ENCODE measurements at places on chromosomes 4 and X. TPM values are rescaled to one million over a fixed set of nuclear protein-coding genes. Genes with fewer than 3 reads are reported as not detected.

- DNase-seq = no peak
Measured at GRCh38 chr4:98993419-98994071, 2.0 kb upstream of the METAP1 start.

DNA sequence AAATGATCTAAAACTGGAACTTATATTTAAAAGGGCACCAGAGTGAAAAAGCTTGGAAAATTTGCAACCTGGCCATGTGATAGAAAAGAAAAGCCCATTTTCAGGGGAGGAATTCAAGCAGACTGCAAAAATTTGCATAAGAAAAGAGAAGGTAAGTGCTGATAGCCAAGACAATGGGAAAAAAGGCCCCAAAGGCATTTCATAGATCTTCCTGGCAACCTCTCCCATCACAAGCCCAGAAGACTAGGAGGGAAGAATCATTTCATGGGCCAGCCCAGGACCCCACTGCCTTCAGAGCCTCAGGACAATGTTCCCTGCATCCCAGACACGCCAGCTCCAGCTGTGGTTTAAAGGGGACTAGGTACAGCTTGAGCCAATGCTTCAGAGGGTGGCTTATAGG is 887.3 kb upstream of the DIAPH2 start:
- no peak for DNase-seq

- peak; percentile 9 for DNase-seq
Measured at GRCh38 chr4:47784222-47784621, 53.6 kb downstream of the CORIN start.

APOO gene
- 5.9 TPM for total RNA-seq

GRCh38 chr4:60500810-60501209 is 699.3 kb upstream of the ADGRL3 start:
- no peak for DNase-seq

UCP1 gene
- total RNA-seq = not detected

DNA sequence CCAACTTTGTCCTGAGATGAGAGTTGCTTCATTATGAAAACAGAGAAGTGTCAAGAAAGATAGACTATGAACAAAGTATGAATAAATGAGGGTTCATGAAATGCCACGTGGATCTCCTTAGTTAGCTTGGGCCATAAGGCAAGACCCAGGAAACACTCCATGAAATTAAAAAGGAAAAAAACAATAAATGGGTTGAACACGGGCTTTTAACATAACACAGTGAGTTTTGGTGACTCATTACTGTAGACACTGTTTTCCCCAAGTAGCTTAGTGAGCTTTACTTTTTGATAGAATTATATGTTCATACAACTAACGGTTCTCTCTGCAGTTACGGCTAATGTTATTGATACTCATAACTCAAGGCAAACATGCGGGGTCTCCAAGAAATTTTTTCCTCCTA is 265.0 kb downstream of the DHX15 start:
- DNase-seq = no peak

GRCh38 chrX:13043138-13043537 is 1.3 kb downstream of the FAM9C start:
- no peak for DNase-seq

- no peak for DNase-seq
Measured at GRCh38 chr4:48636911-48637310, 143.2 kb downstream of the FRYL start.

DNA sequence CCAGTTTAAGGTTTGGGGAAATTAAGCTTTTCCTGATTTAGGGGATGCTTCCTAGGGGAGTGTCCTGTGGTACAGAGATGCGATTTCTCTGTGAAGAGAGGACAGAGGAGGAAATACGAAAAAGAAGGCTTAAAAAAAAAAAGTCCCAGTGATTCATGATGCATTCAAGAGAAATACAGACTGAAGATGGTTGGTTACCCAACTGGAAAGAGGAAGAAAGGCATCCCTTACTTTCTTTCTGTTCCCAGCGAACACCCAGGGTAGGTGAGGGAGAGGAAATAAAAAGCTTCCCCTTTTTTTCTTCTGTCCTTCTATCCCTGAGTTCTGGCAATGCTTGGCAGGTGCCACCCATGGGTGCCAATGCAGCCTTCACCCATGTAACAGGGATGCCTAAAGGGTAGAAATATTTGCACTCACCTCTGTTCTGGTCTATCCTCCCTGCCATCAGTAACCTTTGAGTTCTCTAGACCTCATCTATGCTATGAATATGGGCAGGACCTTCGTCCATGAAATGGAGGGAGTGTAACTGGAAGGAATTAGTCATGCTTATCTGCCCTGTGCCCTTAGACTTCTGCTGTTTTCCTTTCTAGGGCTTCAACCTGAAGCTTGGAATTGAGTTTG is 230.1 kb upstream of the GALNTL6 start:
- DNase-seq = no peak

FRAS1 gene
- 0.38 TPM for total RNA-seq

DNA sequence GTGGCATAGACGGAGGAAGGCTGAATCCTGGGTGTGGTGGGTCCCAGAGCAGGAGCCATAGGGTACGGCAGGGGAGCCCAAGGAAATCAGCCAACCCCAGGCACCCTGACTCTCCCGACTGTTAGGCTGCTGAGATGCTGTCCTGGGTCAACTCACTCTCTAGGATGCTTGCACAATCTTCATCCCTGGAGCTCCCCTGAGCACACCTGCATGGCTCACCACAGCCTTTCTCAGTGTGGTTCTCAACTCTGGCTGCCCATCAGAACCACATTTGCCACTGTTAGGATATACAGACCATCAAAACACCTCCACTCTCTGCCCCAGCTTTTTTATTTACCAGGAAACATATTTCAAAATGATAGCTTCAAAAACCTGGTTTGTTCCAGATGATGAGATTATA is 236.3 kb downstream of the FBXW7 start:
- no peak for DNase-seq

DNA sequence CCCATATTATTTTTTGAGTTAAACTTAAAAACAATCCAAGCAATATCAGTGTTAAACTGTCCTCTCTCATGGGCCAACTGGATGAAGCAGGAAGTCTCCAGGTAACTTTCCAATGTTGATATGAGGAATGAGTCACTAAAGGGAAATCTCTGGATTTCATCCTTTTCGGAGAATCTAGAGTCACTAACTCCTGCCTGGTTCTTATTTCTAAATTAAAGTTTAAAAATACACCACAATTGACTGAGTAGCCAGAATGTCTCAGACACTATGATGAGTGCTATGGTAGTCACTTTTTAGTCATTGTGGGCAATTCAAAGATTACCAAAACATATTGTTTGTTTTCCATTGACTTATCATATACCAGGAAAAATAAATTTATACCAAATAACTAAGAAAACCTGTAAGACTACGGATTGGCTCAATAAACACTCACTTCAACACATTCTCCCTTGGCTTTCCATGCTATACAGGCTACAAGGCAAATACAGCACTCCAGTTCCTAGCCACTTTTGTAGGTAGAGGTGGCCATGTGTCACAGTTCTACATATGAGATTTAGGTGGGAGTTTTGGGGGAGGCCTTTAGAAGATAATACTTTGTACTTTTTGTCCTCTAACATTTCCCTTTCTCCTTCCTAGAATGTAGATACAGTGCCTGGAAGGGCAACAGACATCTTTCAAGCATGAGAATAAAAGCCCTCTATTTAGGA is 8.6 kb downstream of the SLC9B2 start:
- DNase-seq = peak; percentile 2

DNA sequence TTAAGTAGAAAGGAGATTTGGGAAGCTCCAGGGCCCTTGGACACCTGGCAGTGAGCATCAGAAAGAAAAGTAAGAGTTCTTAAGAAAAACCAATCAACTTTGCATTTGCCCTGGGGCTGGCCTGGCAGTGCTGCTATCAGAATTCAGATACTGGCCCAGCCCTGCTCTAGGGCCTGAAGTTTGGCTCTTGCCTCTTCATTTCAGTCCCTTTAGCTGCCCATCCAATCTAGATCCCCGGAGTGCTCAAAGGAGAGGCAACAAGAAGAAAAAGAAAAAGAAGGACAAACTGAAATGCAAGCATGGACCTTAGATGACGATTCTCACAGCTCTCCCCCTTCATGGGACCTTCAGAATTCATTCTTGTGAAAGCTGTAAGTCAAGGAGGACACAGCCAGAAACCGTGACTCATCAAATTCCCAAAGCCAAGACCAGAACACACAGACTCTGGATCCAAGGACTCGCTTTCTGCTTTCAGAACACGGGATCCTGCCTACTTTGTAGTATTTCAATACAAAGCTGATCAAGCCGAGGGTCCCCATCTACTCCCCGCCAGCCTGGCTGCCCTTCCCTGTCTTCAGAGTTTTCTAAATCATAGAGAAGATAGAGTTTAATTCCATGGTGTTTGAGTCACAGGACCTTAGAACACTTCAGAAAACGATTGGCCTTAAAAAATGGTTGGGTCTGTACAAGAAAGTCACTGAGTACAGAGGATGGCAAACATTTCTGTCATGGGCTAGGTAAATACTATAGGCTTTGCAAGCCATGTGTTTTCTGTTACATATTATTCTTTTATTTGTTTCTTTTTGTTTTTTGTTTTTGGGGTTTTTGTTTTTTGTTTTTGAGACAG is 103.7 kb downstream of the RBM47 start:
- DNase-seq = no peak

GRCh38 chr4:94378047-94378446 is 35.4 kb upstream of the HPGDS start:
- no peak for DNase-seq

DNA sequence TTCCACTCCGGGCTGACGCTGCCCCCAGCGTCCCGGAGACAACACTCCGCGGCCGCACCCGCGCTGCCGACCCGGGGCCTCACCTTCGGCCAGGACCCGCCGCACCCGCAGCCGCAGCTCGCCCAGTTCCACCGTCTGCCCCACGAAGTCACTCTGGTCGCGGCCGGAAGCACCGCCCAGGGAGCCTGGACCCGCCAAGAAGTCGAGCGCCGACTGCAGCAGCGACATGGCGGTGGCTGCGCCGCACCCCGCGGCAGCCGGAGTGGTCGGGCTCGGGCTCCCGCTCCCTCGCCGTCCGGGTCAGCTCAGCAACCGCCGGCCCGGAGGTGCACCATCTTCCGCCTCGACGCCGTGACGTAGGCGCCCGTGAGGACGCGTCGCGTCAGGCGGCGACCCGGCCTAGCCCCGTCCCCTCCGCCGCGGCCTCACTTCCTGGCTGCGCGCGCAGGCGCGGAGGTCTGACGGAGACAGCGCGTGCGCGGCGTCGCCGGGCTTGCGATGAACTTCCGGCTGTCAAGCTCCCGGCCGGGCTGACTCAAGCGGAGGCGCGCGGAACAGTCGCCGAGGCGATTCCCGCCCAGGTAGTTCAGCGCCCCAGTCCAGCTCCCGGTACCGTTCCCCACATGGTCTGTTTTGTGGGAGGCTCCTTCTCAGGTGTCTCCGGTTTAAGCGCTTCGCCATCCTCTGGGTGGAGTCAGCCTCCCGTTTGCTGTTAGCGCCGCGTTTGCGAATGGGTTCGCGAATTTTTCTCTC is at the start of the genes GAK and TMEM175:
Gene GAK, minus strand, starts transcription at position 357 of the 753 bp plus-strand sequence. Its CDS starts 129 bp downstream, at position 228.
Gene TMEM175, plus strand, starts transcription at position 501 of the 753 bp plus-strand sequence. CDS start 15,280 bp downstream, outside the sequence.
- peak; percentile 97 for DNase-seq

GRCh38 chr4:113109106-113109718 is 59.8 kb downstream of the ANK2 start:
- no peak for DNase-seq

DNA sequence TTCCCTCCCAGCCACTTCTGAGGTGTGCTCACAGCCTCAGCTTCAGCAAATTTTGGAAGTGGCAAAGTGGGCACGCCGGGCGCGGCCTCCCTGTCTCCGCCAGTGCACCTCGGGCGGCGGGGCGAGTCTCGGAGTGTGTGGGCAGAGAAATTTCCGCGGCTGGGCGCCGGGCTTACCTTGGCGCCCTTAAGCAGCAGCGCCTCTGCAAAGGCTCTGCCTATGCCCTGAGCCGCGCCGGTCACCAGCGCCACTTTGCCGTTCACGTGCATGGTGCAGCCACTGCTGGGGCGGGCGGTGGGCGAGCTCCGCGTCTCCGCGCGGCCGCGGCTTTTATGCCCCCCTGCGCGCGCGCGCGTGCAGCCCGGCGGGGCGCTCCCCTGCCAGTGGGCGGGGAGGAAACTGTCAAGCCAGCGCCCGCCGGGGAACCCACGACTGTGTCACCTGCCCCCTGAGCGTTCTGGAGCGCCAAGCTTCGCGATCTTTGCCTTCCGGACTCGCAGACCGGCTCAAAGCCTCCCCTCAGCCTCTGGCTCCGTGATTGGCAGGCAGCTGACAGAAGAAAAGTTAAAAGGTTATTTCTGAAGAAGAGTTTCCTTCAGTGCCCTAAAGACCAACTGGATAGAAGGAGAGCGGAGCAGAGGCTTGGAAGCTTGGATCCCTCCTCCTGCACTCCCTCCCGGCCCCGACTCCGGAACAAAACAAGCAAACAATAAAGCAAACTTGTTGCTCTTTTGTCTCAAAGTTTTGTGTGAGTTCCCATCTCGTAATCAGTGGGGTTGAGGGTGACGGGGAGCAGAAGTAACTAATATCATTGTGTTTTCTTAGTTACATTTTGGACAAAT is at the start of gene HPGD:
Gene HPGD, minus strand, starts transcription at position 306 of the 842 bp plus-strand sequence. Its CDS starts 37 bp downstream, at position 269.
- no peak for DNase-seq

DNA sequence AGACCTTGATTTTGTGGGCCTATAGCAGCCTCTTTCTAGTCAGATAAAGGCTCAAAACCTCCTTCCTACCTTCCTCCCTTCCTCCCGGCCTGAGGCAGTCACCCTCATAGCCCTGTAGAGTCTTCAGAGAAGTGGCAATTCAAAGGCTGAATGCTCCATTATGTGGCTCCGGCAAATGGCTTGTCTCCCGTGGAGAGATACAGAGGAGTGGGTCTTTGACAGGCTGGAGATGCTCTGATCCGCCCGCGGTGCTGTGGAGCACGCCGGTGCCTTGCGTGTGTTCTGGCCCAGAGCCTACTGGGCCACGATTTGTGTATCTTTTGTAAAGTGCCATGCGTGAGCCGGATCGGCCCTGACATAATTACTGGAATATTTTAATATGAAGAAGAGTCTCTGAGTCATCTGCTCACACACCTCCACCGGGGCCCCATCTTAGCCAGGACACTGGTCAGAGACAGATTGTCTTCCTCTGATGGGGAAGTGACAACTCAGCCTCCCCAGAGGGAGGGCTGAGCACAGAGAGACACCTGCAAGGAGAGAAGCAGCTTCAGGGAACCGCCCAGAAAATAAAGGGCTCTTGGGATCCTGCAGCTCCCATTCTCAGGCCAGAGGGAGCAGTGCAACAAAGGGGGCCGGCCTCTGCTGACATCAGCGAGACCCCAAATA is 88.7 kb downstream of the DCTD start:
- DNase-seq = no peak

PAGE4 gene
- total RNA-seq = not detected

- DNase-seq = no peak
Measured at GRCh38 chr4:154192585-154192984, 299.0 kb downstream of the DCHS2 start.

DMD gene
- 1.8 TPM for total RNA-seq
